ENCODE measurements at places on chromosomes 3 and 15. TPM values are rescaled to one million over a fixed set of nuclear protein-coding genes. Genes with fewer than 3 reads are reported as not detected.

- no peaks in the 10 kb centered on the region for H3K27me3 ChIP-seq
- peak within 1 kb of the TSS; percentile 98 for H3K27ac ChIP-seq
- H3K36me3 ChIP-seq, result no peaks in the 10 kb centered on the region
- H3K4me1 ChIP-seq, result peaks cover 32% of the 10 kb centered on the region
Measured at GRCh38 chr15:98647774-98648653, at the start of gene IGF1R. Gene IGF1R (plus strand): TSS chr15:98648539. CDS start chr15:98649582, 1,043 bp downstream.

DNA sequence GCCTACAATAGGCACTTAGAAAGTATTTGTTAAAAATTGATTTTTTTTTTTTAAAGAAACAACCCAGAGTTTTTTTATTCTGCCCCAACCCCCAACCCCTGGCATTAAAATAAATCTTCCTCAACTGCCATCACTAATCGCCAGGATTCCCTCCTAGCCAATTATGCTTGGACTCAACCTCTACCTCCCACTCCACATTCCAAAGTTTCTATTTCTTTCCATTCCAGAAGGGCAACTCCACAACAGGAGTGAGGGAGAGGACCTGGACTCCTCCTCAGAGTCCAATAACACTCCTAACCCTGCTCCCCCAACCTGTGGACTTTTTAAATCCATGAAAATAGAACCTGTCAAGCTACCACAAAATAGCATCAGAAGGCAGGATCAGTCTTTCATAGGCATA, 99.4 kb downstream of the ADAMTS9 start:
- no peak overlapping the region for H3K27ac ChIP-seq
- H3K4me1 ChIP-seq, result peaks cover 12% of the 10 kb centered on the region
- no peaks in the 10 kb centered on the region for H3K27me3 ChIP-seq
- DNase-seq, result no peak
- H3K4me3 ChIP-seq, result no peak overlapping the region
- H3K36me3 ChIP-seq, result no peaks in the 10 kb centered on the region

- H3K27me3 ChIP-seq, result no peaks in the 10 kb centered on the region
- DNase-seq, result no peak
- no peak overlapping the region for H3K4me3 ChIP-seq
- peaks cover 63% of the 10 kb centered on the region for H3K4me1 ChIP-seq
Measured at GRCh38 chr3:122979211-122979610, 48.4 kb downstream of the SEMA5B start.

GRCh38 chr3:49689046-49689907, at the start of the genes MST1 and RNF123:
Gene MST1 (minus strand): TSS chr3:49689474. CDS start chr3:49688691, 783 bp downstream.
Gene RNF123 (plus strand): TSS chr3:49689557. CDS start chr3:49691166, 1,609 bp downstream.
- H3K27ac ChIP-seq, result no peak within 1 kb of the TSS
- peak; percentile 97 for DNase-seq

GRCh38 chr15:48759921-48760320, 50.9 kb downstream of the CEP152 start:
- no peaks in the 10 kb centered on the region for H3K27me3 ChIP-seq
- DNase-seq, result peak; percentile 12
- H3K4me1 ChIP-seq, result peaks cover 20% of the 10 kb centered on the region
- H3K27ac ChIP-seq, result no peak overlapping the region

- no peaks in the 10 kb centered on the region for H3K27me3 ChIP-seq
- no peaks in the 10 kb centered on the region for H3K36me3 ChIP-seq
- H3K4me3 ChIP-seq, result no peak overlapping the region
- H3K27ac ChIP-seq, result no peak overlapping the region
- H3K4me1 ChIP-seq, result no peaks in the 10 kb centered on the region
- DNase-seq, result no peak
Measured at GRCh38 chr3:180185650-180186049, 148.9 kb upstream of the PEX5L start.

GRCh38 chr3:125120379-125121122, 64.8 kb upstream of the HEG1 start:
- H3K27me3 ChIP-seq, result peaks cover 9% of the 10 kb centered on the region
- peaks cover 48% of the 10 kb centered on the region for H3K4me1 ChIP-seq
- no peaks in the 10 kb centered on the region for H3K36me3 ChIP-seq
- peak; percentile 90 for DNase-seq
- H3K27ac ChIP-seq, result no peak overlapping the region

DNA sequence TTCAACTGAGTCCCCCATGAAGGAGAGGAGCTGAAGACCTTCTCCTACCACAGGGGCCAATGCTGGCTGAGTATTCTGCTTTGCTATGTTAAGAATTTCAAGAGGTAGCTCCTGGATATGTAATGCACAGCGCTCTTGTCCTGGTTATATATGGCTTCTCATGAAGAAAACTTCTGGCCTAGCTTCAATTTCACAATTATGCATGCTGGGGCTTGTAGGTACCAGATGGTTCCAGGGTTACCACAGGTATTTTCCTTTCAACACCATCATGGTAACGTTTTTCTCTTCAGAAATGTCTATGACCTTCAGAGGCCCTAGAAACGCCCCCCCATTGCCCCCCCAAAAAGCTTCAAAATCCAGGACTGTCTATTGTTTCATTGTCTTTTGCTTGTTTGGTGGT, 311.7 kb upstream of the ICE2 start:
- no peaks in the 10 kb centered on the region for H3K4me1 ChIP-seq
- DNase-seq, result no peak
- no peak overlapping the region for H3K4me3 ChIP-seq
- no peaks in the 10 kb centered on the region for H3K27me3 ChIP-seq

DNA sequence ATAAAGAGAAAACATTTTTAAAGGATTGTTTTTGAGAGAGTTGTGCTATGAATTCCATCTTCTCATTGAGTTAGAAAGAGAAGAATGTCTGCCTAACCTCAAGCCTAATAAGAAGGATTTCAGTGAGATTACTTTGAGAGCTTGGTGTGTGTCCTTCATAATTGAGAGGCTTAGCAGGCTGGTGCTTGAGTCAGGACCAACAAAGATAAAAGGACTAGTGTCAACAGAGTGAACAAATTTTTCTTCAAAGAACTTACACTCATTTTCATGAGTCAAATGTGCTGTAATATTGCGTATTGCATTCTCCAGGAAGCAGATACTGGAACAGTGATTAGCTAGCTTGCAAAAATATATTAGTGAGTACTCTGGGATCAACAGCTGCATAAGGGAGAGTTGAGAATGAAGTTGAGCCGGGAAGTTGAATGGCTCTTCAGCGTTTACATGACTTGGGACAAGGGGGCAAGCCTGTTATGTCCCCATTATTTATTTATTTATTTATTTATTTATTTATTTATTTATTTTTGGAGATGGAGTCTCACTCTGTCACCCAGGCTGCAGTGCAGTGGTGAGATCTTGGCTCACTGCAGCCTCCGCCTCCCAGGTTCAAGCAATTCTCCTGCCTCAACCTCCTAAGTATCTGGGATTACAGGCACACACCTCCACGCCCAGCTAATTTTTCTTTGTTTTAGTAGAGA, 37.5 kb upstream of the SLITRK3 start:
- H3K27me3 ChIP-seq, result no peaks in the 10 kb centered on the region
- no peak overlapping the region for H3K4me3 ChIP-seq
- no peak overlapping the region for H3K27ac ChIP-seq

- H3K36me3 ChIP-seq, result no peaks in the 10 kb centered on the region
- no peak overlapping the region for H3K4me3 ChIP-seq
- H3K4me1 ChIP-seq, result no peaks in the 10 kb centered on the region
- H3K27ac ChIP-seq, result no peak overlapping the region
Measured at GRCh38 chr15:58139276-58139988, 1.3 kb downstream of the AQP9 start.

DNA sequence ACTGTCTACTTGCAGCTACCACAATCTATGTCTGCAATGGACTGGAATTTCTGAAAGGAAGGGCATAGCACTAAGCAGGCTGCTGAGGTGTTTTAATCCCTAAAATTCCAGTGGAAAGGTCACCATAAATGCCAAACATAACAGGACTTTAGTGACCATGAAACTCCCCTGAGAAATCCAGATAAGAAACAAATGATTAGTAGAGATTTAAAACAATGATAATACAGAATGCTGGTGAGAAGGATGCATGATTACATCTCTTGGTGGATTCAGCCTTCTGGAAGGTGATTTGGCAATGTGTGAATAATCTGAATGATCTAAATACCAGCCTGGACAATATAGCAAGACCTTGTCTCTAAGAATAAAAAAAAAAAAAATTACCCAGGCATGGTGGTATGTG, 475.0 kb upstream of the CBLB start:
- H3K27ac ChIP-seq, result no peak overlapping the region
- no peak for DNase-seq

DNA sequence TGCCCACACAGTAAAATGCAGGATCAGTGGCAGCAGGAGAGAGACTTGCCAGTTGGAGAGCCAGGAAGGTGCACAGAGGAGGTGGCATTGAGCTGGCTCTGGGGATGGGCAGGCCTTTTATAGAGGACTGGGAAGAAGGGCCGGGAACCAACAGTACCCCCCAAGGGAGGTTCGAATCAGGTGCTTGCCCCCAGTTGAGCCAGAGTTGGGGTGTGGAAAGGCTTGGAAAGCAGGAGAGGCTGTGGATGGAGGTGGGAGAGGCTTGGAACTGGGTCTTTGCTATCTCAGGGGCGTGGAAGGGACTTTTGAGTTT, 107.6 kb downstream of the KLF13 start:
- DNase-seq, result no peak
- H3K27me3 ChIP-seq, result no peaks in the 10 kb centered on the region
- no peaks in the 10 kb centered on the region for H3K36me3 ChIP-seq
- H3K27ac ChIP-seq, result no peak overlapping the region
- H3K4me1 ChIP-seq, result no peaks in the 10 kb centered on the region

GRCh38 chr15:38325648-38325990, 73.0 kb downstream of the SPRED1 start:
- peaks cover 17% of the 10 kb centered on the region for H3K36me3 ChIP-seq
- H3K4me1 ChIP-seq, result no peaks in the 10 kb centered on the region
- H3K27ac ChIP-seq, result no peak overlapping the region
- no peak overlapping the region for H3K4me3 ChIP-seq

DNA sequence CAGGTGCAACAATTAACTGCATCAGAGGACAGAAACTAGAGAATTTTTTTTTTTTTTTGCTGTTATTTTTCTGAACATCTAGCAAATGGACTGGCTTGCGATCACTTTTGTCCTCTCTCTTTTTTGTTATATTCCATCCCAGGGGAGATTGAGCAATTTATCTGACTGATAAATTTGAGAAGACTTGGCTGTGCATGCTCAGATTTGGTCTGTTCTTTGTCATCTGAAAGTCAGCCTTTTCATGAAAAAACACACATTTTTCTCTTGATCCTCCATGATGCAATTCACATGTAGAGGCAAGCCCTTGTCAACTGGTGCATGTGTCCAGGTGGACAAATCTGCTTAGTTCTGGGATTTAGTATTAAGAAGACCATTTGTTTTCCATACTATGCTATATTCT, 309.3 kb downstream of the LRRC3B start:
- H3K36me3 ChIP-seq, result no peaks in the 10 kb centered on the region
- no peaks in the 10 kb centered on the region for H3K27me3 ChIP-seq
- DNase-seq, result no peak
- no peaks in the 10 kb centered on the region for H3K4me1 ChIP-seq

GRCh38 chr3:171399842-171400241, 60.4 kb downstream of the TNIK start:
- no peaks in the 10 kb centered on the region for H3K27me3 ChIP-seq
- no peak for DNase-seq
- H3K27ac ChIP-seq, result no peak overlapping the region
- peaks cover 23% of the 10 kb centered on the region for H3K4me1 ChIP-seq

The EPHB1 gene
- total RNA-seq, result 9.1 TPM

The WNT7A gene
- not detected for total RNA-seq

The CKMT1A gene
- 1.7 TPM for total RNA-seq

The DLEC1 gene
- 0.60 TPM for total RNA-seq

The RABL3 gene
- total RNA-seq, result 25.0 TPM
